Activated CD4-positive, alpha-beta T cell treated with anti-CD3 and anti-CD28 coated beads, Interleukin-2, amount 50 U/mL, for 48 hours (primary cell): ENCODE measurements at places on chromosomes 11 and 22.

- DNase-seq, result no peak
Observed at GRCh38 chr22:40258017-40258416, 80.3 kb downstream of the TNRC6B start.

- DNase-seq, result no peak
Observed at GRCh38 chr11:6360183-6360582, 30.1 kb upstream of the SMPD1 start.

DNA sequence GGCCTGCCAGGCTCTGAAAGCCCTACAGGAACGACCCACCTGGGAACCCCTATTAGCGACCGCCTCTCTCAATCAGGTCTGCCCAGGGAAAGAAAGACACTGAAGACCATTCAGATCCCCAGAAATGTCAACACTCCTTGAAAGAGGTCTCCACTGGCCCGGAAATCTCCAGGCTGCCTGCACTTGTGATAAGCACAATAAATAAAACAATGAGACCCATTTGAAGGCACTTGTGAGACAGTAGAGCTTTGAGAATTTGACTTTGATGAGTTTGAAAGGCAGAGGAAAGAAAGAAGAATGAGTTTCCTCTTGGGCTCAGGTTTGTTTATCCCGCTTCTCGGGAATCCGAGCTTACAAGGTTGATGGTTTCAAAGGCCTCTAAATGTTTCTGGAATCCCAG is 416.3 kb downstream of the BUD13 start:
- no peak for DNase-seq

DNA sequence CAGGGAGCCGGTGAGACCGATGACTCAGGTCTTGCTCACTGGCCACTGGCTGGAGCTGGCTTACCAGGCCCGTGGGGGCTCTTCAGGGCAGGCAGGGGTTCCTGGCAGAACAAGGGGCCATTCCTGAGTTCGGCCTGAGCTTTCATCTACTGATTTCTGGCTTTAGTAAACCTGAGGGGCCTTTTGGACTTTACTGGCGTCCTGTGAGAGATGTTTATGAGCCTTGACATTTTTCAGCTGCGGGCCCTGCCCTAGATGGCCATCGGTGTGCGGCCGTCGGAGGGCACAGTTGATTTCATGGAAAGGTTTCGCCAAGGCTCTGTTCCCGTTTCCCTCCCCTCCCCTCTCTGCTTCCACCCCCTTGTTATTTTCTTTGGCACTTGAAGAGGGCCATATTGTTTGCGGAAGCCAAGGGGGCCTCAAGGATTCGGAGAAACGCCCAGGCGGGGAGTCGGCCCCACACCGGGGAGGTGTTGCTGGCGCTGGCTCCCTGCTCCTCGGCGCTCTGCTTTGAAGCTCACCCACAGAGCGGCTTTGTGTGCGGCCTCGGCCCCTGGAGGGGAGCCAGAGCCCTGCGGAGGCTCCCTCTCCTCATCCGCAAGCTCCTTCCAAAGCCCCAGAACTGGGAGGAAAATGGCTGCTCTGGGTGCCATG is 17.7 kb downstream of the ELF5 start:
- DNase-seq, result no peak

DNA sequence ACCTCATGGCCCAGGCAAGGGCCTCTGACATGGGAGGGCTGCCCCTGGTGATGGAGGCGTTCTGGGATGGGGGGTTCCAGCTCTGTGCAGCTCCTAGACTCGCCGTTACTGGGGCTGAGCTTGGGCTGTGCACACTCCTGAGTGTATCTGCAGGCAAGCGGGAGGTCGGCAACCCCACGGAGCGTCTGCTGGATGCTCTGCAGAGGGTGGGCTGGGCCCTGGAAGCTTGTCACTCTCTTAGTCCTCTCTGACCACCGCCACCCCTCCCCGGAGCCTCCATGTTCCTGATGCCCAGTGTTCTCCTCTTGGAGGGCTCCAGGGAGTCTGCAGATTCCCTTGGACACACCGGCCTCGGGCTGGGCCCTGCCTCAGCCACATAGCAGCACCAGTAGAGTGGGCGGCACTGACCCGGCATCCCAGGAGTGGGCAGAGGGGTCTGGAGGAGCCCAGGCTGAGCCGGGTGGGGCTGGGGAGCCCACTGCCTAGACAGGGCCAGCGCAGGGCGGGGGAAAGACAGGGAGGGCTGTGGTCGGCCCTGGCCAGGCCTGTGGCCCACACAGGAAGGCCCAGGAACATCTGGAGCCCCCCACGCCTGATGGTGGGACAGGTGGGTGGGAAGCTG is 20.6 kb upstream of the MUC5B start:
- no peak for DNase-seq

DNA sequence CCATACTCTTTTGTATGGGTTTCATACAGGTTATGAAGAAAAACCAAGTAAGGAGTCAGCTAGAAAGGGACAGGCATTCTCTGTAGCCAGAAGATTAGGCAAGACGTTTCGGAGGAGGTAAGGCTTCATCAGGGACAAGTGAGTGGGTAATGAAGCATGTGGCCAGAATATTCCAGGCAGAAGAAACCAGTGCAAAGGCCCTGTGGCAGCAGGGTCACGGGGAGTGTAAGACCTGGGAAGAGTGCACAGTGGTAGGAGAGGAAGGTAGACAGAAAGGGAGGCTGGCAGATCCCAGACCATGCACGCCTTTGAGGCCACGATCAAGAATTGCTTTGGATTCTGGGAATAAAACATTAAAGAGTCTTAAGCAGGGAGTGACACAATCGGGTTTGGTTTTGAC is 177.6 kb downstream of the MIAT start:
- DNase-seq, result no peak

GRCh38 chr11:104183593-104183992 is 19.6 kb upstream of the PDGFD start:
- no peak for DNase-seq

GRCh38 chr11:67999704-68000103 is 4.2 kb downstream of the UNC93B1 start:
- no peak for DNase-seq

- DNase-seq, result no peak
Observed at GRCh38 chr11:11280826-11281225, 72.2 kb downstream of the CSNK2A3 start.

DNA sequence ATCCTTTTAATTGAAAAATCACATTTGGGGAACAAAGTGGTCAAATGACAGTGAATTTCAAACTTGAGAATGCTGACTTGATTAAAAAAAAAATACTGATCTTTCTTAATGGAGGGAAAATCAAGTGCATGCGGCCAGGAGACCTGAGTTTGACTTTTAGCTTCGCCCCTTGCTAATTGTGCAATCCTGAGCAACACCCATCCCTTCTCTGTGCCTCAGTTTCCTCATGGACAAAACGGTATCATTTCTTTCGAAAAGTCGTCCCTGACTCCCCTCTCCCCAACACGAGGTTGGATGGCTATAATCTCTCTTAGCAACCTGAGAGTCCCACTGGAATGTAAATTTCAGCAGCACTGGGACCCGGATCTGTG is 959 bp upstream of the FJX1 start:
- no peak for DNase-seq

- DNase-seq, result no peak
Observed at GRCh38 chr22:30290342-30291057, 1.2 kb upstream of the CASTOR1 start.

DNA sequence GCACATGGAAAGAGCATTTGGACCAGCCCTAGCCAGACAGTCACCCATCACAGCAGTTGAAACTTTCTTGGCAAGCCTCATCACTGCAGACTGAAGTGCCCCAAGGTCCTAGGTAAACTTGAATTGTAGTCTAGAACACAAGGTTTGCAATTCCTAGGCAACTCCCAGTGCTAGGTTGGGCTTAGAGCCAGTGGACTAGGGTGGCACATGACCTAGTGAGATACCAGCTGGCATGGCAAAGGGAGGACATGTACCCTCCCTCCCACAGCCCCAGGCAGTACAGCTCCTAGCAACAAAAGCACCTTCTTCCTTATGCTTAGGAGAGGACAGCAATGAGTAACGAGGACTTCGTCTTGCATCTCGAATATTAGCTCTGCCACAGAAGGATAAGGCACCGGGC is 889.5 kb downstream of the JRKL start:
- no peak for DNase-seq

DNA sequence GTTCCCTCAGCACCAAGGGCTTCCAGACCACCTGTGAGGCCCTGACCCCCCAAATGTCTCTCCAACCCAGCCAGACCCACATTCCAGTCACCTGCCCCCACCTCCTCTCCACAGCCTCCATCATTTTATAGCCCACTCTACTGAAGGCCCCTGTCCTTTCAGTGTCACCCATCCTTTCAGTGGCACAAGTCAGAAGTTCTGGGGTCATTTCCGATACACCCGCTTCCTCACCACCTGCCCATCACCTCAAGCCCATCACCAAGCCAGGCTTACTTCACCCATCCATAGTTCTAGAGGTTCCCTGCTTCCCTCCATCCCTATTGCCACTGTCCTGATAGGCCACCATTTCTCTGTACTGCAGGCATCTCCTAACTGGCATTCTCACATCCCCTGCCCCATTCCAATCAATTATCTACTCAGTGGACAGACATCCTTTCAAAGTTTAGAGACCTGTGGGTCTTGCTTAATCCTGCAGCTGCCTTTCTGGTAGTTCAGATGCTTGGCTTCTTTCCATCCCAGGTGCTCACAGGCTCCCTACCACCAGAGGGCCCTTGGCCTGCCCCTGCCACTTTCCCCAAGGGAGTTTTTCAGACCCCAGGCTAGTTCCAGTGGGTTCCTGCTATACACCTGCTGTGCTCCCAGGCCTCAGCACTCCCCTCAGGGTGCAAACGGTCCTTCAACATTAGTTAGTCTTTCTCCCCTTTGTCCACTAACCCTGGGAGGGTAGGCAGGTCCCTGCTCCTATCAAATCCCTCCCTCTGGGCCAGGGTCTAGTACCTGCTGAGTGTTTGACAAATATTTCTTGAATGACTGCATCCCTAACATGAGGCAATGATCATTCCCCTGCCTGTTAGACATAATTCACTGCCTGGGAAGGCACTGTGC is 7.6 kb downstream of the KCNQ1OT1 start:
- DNase-seq, result no peak

DNA sequence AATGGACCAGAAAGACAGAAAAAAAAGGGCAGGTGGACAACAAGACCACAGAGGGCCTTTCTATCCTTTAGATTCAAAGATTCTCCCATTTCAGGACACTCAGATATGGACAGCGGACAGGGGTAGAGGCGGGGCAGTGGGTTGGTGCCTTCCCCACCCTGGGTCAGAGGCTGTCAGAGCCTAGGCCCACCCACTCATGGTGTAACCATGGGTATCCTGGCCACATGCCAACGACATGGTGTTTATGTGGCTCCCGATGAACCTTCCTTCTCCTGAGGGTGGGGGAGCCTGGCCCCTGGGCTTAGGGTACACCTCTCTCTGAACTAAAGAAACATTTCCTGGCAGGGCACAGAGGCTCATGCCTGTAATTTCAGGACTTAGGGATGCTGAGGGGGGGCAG is 14.3 kb upstream of the P2RY2 start:
- DNase-seq, result no peak

DNA sequence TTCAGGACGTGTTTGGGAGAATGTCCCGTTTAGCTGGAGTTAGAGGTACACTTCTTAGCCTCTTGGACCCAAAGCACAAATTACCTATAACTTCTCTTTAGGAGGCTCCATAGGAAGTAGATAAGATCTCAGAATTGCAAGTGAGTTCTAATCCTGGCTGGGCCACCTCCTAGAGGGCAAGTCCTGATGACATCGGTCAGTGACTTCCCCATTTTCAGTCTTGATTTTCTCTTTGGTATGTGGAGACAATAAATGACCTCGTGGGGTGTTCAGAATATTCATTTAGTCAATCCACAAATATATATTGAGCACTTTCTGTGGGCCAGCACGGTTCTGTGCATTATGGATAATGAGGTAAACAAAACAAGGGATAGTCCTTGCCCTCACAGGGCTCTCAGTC is 208.6 kb downstream of the CWF19L2 start:
- no peak for DNase-seq

DNA sequence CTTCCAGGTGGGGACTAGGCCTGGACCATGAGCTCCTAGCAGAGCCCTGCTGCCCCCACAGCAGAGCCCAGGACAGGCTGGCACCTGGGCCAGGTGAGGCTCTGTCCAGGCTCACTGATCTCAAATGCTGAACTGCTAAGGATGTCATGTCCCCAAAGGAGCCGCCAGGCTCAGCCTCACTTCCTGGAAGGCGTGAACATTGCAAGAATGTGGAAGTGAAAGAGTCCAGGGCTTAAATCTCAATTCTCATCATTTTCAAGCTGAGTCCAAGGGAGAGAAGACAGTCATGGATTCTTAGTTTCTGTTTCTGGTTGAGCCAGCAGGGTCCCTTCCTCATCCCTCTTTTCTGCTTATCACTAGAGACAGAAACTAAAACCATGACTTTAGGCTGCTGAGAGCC is 5.0 kb downstream of the ASCL2 start:
- peak; percentile 50 for DNase-seq

DNA sequence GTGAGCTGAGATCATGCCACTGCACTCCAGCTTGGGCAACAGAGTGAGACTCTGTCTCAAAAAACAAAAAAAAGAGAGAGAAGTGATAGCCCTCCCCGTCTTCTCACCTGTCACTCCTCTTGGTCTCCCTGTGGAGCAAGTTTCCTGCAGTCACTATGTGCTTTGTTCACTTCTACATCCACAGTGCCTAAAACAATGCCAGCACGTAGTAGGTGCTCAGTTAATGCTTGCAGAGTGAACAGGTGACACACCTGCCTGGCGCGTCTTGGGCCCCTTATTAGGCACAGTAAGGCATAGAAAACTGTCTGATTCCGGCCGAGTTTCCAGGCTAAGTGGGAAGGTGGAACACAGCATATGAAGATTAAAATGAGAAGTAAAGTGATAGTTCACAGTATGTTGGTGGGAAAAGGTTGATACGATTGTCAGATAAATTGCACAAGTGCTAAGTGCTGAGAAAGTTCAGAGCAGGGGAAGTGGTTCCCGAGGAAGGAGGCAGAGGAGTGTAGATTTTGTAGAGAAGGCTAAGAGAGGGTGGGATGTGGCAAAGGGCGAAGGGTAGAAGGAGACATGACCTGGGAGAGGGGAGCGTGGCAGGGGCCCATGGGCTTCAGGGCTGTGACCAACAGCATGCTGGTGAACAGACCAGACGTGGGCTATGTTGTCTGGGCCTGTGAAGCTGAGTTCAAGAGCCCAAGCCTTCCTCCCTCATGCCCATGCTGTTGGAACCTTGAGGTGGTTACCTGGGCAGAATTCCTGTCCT is 41.9 kb downstream of the BCR start:
- no peak for DNase-seq

- DNase-seq, result no peak
Observed at GRCh38 chr11:1916986-1917522, 2.4 kb upstream of the TNNT3 start.

DNA sequence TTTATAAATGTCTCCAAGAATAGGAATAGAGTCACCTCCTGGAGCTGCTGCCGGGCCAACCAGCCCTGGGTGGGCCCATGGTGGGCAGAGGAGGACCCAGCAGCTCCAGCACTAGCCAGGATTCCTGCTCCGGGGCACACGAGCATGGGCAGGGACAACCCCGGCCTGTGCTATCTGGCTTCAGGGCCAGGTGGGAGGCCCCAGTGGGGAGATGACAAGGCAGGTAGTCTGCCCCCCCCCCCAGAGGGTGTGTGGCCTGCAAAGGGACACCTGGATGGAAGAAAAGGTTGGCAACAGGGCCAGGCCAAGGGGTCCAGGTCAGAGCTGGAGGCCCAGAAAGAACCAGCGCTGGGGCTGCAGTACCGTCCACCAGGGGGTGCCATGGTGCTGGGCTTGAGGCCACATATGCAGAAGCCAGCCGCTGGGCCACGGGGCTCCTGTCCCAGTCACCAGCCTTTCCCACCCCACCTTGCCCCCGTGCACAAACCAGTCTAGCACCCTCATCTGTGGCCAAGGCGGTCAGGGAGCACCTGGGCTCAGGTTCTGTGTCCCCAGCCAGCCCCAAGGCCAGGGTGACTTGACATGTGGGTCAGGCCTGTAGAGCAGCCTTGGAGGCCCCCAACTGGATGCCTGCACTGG is 3.4 kb downstream of the TSPAN32 start:
- DNase-seq, result peak; percentile 93

GRCh38 chr11:109123816-109124787 is 297.9 kb upstream of the C11orf87 start:
- no peak for DNase-seq
